CD4-positive, alpha-beta T cell treated with Interleukin-10 for 1 hour (primary cell): ENCODE measurements at places on chromosomes 6 and 20.

GRCh38 chr20:40930561-40930960 lies 98.1 kb upstream of the TOP1 start:
- DNase-seq = no peak

DNA sequence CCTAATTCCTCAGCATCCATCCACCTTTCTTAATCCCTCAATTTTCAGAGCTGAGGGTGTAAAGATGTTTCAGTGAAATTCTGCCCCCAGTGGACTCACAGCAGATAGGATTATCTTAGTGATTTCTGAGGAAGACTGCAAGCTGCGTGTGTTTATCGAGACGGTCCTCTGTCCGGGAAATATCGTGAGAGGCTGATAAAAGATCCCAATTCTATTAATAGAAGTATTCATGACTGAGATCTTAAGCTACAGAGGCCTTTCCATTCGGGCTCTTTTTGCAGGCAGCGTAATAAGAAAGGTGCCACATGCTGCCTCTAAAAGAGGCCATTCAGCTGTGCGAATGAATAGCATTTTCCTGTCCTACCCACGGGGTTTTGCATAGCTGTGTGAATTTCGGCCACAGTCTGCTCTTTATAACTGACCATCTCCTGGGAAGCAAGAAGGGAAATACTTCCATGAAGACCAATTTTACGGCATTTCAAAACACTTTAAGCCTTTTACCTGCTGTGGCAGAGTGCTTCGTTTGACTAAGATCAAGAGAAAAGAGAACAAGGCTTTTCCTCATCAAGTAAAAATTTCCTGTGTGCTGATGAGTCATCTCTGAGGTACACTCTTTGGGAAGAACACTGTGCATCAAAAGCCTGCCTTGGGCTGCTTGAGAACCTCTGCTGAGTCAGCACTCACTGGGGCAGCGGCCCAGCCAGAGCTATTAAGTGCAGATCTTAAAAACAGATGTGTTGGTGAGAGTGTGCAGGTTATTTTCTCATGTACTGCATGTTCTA lies 208.8 kb downstream of the ARHGAP18 start:
- DNase-seq = no peak

DNA sequence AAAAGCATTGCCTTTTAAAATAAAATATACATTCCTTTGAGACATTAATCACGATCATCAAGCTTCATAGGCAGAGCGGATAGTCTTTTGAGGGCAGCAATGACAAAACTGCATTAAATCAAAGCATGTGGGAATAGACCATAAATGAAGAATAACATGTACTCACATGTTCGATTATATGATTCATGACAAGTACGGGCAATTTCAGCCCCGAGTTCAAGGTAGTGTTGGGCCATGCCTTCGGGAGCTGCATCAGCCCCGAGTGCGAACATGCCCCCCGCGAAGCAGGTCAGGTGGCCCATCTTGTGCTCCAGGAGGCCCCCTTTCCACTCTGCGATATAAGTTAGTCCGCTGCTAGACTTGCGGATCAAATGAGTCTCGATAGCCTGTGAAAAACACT lies 111.0 kb upstream of the FAM184A start:
- no peak for DNase-seq

- DNase-seq = no peak
These were observed 56.6 kb upstream of the BLCAP start for GRCh38 chr20:37584238-37584807.

GRCh38 chr6:91483415-91484105 lies 896.7 kb upstream of the MAP3K7 start:
- no peak for DNase-seq

GRCh38 chr6:75755704-75756103 lies 6.7 kb downstream of the MYO6 start:
- DNase-seq = no peak

DNA sequence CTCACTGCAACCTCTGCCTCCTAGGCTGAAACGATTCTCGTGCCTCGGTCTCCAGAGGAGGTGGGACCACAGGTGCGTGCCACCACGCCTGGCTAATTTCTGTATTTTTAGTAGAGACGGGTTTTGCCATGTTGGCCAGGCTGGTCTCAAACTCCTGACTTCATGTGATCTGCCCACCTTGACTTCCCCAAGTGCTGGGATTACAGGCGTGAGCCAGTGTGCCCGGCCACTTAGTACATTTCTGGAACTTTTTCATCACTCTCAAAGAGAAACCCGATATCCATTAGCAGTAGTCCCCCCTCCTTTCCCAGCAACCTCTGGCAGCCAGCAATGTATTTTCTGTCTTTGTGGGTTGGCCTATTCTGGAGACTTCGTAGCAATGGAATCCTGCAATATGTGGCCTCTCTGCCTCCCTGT lies 109.8 kb downstream of the JARID2 start:
- DNase-seq = no peak
